ENCODE measurements at places on chromosomes 4 and X.

GRCh38 chr4:82983444-82983843 is 27.2 kb downstream of the LIN54 start:
- DNase-seq: no peak

- peak; percentile 39 for DNase-seq
These were observed 644.1 kb downstream of the MID1IP1 start for GRCh38 chrX:39445336-39445735.

GRCh38 chr4:108365551-108365950 is 196.8 kb upstream of the LEF1 start:
- no peak for DNase-seq

DNA sequence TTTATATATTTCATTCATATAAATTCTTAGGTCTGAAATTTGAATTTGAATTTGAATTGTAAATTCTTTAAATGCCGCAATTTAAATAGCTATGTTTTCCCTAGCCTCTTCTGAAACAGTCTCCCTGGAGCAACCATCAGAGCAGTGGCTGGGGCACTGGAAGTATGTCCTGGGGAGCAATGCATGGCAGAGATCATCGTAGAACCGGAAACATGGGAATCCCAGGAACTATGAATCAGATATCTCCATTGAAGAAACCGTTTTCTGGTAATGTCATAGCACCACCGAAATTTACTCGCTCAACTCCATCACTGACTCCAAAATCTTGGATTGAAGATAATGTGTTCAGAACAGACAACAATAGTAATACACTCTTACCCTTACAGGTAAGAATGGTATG is 4.9 kb downstream of the CPEB2 start:
- no peak for DNase-seq

DNA sequence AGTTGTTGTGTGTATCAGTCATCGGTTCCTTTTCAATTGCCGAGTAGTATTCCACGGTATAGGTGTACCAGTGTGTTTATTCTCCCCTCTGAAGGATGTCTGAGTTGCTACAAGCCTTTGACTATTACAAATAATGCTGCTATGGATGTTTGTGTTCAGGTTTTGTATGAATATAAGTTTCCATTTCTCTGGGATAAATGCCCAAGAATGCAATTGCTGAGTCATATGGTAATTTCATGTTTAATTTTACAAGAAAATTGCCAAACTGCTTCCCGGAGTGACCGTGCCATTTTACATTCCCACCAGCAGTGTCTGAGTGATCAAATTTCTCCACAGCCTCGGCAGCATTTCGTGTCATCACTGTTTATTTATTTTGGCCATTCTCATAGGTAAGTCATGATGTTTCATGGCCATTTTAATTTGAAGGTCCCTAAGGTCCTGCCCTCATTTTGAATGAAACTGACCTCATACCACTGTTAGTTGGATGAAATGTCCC is 73.9 kb downstream of the IRF2 start:
- DNase-seq: no peak

DNA sequence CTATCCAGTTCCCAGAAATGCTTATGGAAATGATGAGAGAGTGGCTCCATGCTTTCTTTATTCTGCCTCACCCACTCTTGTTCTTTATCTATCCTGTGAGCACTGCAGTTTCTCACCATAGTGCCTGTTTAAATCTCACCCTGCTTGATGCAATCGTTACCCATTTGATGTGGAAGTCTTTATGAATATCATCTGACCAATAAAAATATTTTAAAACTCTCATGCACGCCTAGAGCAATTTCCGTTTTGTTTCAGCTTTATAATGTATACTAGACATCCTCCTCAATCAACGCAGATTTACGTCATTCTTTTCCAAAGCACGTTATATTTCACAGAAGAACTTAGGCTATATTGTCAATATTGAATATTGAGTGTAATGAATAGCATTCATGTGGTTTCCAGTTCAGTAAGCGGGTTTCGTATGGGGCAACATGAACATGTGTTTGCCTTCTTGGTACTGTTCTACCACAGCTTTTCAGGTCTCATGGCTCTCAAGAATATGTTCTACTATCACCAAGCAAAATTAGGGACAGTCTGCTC is 32.9 kb downstream of the GPM6A start:
- no peak for DNase-seq

GRCh38 chr4:154124539-154125255 is 335.8 kb upstream of the SFRP2 start:
- DNase-seq: no peak

GRCh38 chr4:177546745-177547144 is 104.5 kb upstream of the AGA start:
- no peak for DNase-seq

DNA sequence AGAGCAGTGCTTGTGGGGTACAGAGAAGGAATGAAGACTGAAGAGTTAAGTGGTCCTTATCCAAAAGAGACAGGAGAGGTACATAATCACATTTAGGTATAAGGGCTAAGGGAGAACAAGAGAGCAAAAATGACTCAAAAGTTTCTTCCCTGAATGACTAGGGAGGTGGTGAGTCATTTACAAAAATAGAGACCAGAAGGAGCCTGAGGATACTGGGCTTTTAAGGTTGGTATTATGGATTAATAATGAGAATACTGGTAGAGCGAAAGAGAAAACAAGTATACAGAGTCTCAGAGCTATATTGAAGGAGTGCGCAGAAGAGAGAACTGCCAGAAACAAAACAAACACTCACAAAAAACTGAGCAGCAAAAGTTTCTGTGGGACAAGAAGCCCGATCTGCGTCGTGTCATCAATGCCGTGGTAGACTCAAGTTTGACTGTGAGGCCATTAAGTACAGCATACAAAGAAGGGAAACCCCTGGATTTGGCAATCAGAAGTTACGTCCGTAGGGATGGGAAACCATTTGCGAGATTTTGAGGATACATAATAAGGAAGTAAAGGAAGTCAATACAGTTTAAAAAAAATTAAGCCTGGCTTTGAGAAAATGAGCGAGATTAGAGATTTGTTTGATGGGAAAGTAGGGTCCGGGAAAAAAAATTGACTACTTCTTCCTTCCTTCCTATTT is 129.1 kb upstream of the STIM2 start:
- no peak for DNase-seq

- no peak for DNase-seq
These were observed 10.6 kb upstream of the BMP2K start for GRCh38 chr4:78765432-78766006.

DNA sequence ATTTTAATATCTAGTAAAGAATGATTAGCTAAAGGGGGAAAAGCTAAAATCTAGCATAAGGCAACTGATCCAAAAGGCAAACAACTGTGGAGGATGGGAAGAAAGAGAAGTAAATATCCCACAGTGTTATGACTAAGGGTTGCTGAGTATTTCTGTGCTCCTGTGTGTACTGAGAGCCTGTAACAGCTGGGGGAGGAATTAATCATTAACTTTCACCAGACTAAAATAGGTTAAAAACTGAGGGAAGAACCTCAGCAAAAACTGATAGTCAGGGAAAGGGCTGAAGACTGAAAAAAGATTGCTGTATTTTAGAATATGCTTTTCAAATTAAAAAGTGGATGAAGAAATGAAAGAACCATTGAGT is 365.9 kb downstream of the CXXC4 start:
- DNase-seq: no peak

GRCh38 chr4:63218856-63219255 is 1190.4 kb downstream of the TECRL start:
- no peak for DNase-seq

DNA sequence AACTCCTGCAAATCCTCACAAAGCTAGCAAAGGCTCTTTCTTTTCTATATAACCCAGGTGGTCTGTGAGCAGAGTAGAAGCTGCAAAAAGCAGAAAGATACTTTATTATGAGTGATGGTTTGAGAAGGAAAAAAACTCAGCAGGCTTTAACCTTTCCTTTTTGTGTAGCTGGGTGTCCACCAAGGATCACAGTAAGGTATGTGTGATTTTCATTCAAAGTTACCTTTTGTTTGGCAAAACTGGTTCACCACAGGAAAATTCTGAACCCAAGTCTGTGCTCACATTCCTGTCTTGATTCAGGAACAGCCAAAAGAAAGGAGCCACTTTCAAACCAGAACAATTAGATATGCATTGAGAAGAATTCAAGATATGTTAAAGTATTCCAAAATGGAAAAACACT is 35.7 kb downstream of the FRAS1 start:
- DNase-seq: no peak

DNA sequence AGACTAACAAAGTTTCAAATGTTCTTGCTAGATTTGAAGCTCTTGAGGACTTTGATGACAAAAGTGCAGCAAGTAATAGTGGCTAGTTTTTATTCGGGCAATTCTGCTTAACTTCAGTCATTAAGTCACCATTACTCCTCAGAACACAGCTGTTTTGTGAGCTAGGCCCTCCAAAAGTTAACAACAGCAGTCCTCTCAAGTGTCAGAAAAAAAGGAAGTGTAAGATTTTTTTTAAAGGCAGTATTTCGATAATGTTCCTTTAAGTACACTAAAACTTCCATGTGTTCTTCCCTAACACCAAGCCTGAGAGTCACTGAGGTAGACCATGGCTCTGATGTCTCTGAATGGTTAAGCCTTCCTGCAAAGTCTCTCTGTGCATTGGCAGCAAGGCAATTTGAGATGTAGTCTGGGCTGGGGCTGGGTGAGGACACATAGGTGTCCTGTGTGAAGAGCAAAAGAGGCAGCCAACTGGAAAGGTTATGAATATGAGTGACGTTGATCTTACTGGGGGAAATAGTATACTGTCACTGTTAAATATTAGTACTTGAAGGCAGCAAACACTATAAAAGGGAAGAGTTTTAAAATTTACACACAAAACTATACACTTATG is 174.0 kb upstream of the MAP3K15 start:
- no peak for DNase-seq

GRCh38 chr4:4746444-4746843 is 113.0 kb upstream of the MSX1 start:
- no peak for DNase-seq

DNA sequence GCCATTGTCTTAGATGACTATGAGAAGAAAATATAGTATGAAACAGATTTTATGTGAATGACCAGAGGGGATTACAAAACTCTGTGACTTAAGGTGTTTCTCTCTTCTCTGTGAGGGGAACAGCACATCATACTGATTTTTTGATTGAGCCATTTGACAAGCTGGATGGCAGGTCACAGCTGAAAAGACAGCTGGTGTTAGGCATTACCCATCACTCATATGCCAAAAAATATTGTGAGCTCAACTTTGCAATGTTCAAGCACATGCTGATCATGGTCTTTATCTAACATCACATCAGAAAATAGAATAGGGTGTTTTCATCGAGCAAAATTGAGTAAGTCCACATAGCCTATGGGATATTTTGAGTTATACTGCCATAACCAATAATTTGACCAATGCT is 86.7 kb upstream of the TECRL start:
- DNase-seq: no peak

GRCh38 chr4:7708981-7709380 is 230.7 kb downstream of the AFAP1 start:
- no peak for DNase-seq

DNA sequence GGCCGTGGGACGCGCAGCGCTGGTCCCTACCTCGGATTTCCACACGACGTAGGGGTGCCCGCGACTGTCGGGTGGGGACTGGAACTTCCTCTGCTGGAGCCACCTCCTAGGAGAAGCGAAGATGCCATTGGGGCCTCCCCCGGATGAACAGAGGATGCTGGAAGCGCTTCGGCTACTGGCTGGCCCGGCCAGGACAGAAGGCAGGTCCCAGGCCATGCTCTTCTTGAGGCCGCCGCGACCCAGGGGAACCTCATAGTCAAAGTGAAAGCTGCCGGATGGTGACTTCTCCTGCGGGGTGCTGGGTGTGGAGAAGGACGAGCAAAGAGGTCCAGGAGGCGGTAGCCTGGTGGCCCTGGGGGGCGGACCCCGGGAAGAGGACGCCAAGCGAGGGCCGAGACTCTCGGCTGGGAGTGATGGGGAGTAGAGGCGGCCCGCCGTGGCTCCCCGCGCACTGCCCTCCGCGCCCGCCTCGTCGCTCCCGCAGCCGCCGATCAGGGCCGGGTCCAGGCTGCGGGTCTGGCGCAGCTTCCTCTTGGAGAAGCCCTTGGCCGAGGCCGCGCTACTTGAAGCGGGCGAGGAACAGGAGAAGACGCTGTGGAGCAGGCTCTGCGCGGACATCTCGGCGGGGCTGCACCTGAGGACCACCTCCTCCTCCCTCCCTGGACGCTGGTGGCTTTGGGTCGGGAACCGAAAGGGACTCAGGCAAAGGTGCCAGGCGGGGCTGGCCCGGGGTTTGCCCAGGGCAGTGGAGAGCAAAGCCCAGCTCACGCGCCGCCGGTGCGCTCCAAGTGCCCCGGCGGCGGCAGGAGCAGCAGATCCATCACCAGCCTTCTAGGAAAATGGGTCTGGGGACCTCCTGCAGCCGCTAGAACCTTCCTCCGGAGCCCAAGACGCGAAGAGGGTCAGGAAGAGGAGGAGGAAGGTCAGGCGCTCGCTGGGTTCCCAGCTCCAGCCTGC is 1.2 kb downstream of the ARHGAP6 start:
- DNase-seq: no peak

- no peak for DNase-seq
These were observed 463.2 kb downstream of the ADGRL3 start for GRCh38 chr4:61663310-61663709.

- no peak for DNase-seq
These were observed 93.0 kb upstream of the STS start for GRCh38 chrX:7054219-7055216.

GRCh38 chrX:105701310-105702052 is 120.9 kb upstream of the NRK start:
- no peak for DNase-seq

- DNase-seq: peak; percentile 67
These were observed 1.6 kb upstream of the IDUA start for GRCh38 chr4:985123-985830.

- DNase-seq: no peak
These were observed 1052.5 kb upstream of the LCORL start for GRCh38 chr4:19074036-19074435.

DNA sequence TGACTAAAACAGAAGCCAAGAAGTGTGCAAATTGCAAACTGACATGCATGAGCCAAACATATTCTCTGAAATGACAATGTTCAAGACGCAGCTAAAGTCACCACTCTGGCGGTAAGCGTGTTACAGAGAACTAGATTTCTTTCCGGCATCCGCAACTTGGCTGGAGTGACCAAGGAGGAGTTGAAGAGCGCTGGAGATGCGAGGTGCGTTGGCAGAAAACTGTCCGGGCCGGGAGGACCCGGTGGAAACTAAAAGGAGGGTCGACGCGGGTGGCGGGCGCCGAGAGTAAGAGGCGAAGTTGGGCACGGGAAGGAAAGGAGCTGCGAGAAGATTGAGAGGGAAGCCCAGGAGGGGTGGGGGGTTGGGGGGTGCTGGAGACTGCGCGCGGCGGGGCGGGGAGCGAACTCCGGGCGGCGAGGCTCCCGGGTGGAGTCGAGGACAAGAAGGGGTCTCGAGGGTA is 807 bp downstream of the SEL1L3 start:
- peak; percentile 14 for DNase-seq

- DNase-seq: no peak
These were observed 17.5 kb downstream of the SH3BP2 start for GRCh38 chr4:2810388-2810787.

- no peak for DNase-seq
These were observed 129.4 kb upstream of the PCDH18 start for GRCh38 chr4:137661693-137662092.

- DNase-seq: no peak
These were observed 46.4 kb downstream of the GPAT3 start for GRCh38 chr4:83582289-83582785.

GRCh38 chrX:111892375-111892774 is 16.4 kb downstream of the TRPC5OS start:
- DNase-seq: no peak

Measured in activated CD4-positive, alpha-beta T cell treated with anti-CD3 and anti-CD28 coated beads, Interleukin-2, amount 50 U/mL, for 4 hours (primary cell).